ENCODE measurements at places on chromosomes 7 and 10.

DNA sequence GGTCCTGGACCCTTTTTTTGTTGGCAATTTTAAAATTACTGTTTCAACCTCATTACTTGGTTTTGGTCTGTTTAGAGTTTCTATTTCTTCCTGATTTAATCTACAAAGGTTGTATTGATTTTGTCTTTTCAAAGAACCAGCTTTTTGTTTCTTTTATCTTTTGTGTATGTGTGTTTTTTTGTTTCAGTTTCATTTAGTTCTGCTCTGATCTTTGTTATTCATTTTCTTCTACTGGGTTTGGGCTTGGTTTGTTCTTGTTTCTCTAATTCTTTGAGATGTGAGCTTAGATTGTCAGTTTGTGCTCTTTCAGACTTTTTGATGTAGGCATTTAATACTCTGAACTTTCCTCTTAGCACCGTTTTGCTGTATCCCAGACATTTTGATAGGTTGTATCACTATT lies 8.5 kb upstream of the MRPS33 start:
- DNase-seq: no peak

- no peak for DNase-seq
These were observed at the start of gene PIP4K2A for GRCh38 chr10:22714479-22715289. Gene PIP4K2A (minus strand): TSS chr10:22714578. CDS start chr10:22714326, 252 bp downstream.

DNA sequence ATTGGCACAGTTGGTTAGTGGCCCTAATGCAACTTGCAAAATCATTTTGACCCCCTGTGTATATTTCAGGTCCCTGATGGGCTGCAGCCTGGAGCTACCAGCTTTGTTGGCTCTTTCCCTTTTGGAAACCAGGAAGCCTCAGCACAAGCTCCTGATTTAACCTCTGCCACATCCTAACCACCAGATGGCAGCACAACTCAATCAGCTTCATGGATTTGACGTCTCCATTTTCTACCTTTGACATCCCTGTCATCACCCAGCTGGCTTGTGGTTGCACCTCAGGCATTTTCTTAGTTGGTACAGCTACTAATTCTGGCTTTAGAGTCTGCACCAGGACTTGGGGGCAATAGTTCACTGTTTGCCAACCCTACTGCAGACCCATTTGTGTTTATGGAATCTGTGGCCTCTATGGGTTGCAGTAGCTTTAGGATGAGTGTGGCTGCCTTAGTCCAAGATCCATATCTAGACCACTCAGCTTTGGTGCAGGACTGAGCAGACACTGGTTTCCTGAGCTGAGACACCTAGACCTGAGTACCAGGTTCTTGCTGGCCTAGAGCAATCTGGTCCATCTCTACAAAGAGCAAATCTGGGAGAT lies 456.2 kb downstream of the REEP3 start:
- DNase-seq: no peak

GRCh38 chr10:69873135-69873639 lies 71.5 kb downstream of the COL13A1 start:
- no peak for DNase-seq

- no peak for DNase-seq
These were observed 799 bp downstream of the INTS1 start for GRCh38 chr7:1503390-1503789.

GRCh38 chr10:81219758-81220157 lies 655.2 kb upstream of the NRG3 start:
- DNase-seq: no peak

DNA sequence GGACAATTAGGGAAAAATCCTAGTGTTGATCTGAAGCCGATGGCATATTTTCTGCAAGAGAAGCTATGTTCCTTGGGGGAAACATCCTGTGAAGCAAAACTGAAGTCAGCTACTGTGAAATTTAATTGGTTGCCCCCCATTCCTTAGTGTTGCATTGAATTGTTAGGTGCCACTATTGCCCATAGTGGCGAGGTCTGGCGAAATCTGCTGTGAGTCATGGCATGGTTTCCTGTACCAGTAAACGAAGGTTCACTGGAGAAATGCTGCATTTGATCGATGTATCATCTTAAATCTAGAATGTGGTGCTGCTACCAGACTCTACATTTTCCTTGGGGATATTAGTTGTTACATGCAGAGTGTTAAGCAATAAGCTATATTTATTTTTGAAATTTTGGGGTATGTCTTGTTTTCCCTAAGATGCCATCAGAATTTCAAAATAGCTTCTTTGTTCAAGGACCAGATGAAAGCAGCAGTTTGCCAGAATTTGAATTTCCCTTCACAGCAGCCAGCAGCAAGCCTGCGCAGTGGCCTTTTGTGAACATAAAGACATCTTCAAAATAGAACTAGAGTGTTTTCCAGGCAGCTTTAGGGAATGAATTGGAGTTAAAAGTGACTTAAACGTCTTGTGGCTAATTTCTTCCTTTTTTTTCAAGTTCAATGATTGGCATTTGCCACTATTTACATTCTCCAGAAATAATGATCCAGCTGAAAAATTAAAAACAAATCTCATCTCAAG lies 348.6 kb upstream of the COBL start:
- DNase-seq: no peak

DNA sequence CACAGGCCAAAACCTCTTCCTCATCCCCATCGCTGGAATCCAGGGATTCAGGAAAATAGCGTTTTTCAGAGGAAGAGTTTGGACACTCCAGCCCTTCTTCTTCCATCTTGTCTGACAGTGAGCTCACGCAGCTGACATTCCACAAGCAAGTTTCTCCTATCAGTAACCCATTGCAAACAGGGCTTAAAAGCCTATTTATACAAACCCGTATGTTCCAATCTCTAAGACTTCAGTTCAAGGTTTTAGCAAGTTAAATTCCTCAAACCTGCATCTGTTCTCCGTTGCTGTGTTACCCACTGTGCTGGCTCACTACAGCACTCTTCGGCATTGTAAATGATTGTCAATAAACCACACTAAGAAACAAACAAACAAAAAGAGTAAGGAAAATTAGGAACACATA lies 373 bp downstream of the DHX32 start:
- no peak for DNase-seq

GRCh38 chr7:43294080-43294630 lies 181.7 kb downstream of the HECW1 start:
- DNase-seq: peak; percentile 34

- no peak for DNase-seq
These were observed 634 bp upstream of the OR9A4 start for GRCh38 chr7:141915565-141915964.

- no peak for DNase-seq
These were observed 102.7 kb upstream of the SDK1 start for GRCh38 chr7:3198316-3198715.

- DNase-seq: no peak
These were observed 84.6 kb downstream of the AKAP9 start for GRCh38 chr7:92025260-92025659.

DNA sequence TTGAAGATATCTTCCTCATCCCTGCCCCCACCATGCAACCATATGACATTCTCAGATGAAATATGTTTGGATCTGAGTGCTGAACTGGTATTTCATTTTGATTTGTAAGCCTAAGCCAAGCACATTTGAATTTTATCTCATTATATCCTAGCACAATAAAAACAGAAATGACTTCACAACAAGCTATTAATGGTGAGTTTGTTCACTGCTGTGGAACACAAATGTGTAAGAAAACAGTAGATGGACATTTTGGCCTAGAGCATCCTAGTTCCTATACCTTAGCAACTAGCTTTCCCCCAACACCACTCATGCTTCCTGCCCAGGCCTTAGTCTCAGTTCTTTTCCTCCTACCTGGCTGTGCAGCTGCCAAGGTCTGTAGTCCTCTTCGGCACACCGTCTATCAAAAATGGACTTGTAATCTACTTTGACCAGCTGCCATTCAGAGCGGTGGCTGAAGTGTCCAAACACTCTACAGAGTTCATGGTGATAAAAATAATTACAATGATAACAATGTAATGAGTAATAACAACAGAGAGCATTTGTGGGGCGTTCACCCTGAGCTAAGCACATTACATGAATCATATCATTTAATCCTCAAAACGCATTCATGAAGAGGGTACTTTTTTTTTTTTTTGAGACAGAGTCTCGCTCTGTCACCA lies 491.9 kb downstream of the SORCS1 start:
- no peak for DNase-seq

DNA sequence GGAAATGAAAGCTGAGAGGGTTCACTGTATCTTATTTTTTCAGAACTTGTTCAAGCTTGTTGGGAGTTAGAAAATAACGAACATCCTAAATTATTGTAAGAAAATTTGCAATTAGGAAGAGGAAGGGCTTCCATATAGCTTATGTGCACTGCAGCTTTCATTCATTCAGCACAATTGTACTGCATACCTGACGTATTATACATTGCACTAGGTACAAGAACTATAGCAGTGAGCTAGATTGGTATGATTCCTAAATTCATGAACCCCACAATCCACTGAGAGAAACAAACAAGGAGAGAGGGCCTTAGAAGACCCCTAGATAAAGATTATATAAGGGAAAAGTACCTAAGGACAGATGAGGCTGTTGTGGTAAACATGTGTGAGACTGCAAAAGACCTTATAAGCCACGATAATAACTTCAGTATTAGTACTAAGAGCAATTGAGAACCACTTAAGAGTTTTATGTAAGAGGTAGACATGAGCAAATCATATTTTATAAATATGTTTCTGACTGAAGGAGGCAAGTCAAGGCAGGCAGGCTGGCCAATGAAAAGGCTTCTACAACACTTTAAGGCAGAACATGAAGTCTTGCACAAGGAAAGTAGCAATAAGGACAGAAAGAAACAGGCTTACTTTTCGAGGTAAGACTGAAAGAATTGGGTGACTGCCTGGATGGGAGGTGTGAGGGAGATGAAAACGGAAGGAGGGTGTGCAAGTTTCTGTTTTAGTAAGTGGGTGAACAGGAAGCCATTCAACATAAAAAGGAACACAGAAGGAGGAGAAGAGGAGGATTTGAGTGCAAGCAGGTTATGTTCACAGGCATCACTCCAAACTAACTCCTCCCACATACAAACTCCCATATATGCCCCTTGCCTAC lies 77.9 kb upstream of the LRRN3 start:
- no peak for DNase-seq

GRCh38 chr10:88582806-88583583 lies at the start of gene RNLS:
Gene RNLS (minus strand): TSS chr10:88583318.
- DNase-seq: no peak

GRCh38 chr10:24963521-24964041 lies 11.2 kb upstream of the PRTFDC1 start:
- no peak for DNase-seq

DNA sequence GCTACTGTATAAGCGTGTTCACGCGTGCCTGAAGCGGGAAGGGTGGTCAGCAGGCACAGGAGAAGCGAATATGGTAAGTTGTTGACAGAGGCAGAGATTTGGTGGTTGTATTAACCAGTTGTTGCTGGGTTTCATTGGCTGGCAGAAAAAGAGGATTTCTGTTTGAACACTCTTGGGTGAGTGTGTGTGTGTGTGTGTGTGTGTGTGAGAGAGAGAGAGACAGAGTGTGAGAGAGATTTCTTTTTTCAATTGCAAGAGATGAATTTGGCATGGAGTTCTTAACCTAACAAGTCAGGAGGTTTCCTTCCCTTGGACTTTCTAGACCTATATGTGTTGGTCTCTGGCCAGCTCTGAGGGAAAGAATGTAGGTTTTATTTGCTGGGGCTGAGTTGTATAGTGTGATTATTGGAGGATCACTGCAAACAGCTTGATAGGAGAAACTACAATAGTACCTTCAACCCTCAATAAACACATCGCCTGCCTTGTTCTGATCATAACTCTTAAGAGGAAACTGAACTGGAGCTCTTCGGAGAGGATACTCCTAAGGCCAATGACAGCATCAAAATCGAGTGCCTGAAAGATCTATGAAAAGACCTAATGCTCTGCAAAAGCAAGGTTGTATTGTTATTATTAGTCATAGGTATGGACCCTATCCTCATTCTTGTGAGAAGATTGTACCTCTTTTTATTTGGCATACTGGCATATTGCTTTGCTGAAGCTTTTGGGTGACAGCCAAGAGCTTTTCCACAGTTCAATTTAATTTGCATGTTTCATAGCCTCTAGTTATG lies 1.2 kb downstream of the MCU start:
- DNase-seq: no peak

DNA sequence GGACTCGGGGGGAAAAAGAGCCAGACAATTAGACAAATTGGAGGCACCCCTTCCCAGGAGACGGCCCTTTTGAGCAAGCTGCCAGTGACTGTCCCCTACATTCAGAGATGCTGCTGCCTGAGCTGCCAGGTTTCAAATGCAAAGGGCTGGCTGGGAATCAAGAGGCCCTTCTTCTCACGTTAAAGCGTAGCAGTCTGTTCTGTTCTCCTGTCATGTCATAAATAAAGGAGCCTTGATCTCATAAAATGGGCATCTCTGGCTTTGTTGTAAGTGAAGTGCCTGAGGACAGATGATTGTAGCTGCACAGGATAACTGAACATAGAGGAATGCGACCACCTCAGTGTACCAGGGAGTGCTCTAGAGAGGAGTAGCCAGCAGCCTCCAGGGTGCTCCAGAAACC lies 917.9 kb downstream of the GRID1 start:
- DNase-seq: no peak

DNA sequence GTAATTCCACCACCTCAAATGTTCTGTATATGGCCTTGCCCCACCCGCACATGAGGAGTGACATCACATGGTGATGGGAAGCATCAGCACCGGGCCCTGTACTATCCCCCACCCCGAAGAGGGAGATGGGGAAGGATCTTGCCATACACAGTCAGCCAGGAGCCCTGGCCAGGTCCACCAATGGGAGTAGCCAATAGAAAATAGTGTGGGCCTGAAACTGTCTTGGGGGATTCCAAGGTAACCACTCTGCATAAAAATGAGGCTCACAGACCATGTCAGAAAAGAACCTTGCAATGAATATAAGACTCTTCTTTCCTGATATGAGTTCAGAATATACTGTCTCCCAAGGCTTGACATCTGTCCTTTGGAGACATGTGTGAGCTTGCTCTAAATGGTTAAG lies 51.1 kb downstream of the ADRB1 start:
- no peak for DNase-seq

- DNase-seq: no peak
These were observed 760 bp downstream of the CBX3 start for GRCh38 chr7:26202019-26202990.

DNA sequence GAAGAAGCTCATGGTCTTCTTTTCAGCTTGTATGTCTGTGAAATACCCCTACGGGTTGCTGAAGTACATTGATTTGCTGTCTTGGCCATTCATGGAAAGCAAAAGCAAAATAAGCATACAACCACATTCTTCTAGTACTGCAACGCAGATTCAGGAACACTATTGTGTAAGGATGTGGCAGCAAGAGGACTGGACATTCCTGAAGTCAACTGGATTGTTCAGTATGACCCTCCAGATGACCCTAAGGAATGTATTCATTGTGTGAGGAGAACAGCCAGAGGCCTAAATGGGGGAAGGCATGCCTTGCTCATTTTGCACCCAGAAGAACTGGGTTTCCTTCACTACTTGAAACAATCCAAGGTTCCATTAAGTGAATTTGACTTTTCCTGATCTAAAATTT lies 133.4 kb upstream of the ANKRD1 start:
- no peak for DNase-seq

GRCh38 chr7:90833443-90833842 lies 237.3 kb downstream of the CDK14 start:
- no peak for DNase-seq

DNA sequence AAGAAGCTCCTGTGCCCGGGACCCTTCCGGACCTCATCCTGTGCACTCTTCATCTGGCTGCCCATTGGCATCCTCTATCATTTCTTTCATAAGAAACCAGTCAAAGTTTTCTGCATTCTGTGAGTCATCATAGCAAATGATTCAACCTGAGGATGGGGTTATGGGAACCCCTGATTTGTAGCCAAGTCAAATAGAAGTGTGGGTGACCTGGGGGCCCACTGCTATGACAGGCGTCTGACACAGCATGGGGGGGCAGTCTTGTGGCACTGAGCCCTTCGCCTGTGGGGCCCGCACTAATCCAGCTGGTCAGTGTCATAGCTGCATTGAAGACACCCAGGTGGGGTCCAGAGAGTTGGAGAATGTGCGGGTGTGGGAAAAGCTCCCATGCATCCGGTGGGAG lies 230.4 kb downstream of the USP6NL start:
- DNase-seq: no peak
